Keratinocyte (primary cell): ENCODE measurements at places on chromosomes 3 and 15. TPM values are rescaled to one million over a fixed set of nuclear protein-coding genes. Genes with fewer than 3 reads are reported as not detected.

NLGN1 gene
- polyA plus RNA-seq = 0.10 TPM in 1 of 3 replicates, not detected in the others

AHSG gene
- 0.42 to 0.73 TPM (median 0.59 TPM) in 3 replicates for polyA plus RNA-seq

GRCh38 chr15:48332642-48333034, 1.4 kb downstream of the DUT start:
- DNase-seq = no peak

GRCh38 chr15:23860290-23861245, 173.5 kb upstream of the NDN start:
- no peak for DNase-seq

- DNase-seq = no peak
Measured at GRCh38 chr3:112761062-112761638, 85.5 kb downstream of the CD200R1L start.
